Activated naive CD8-positive, alpha-beta T cell treated with anti-CD3 and anti-CD28 coated beads, Interleukin-2, amount 50 U/mL, for 24 hours (primary cell): ENCODE measurements at places on chromosomes 2 and 18.
A peak's percentile ranks its signal among the peaks of the same experiment; 100 is the strongest.

DNA sequence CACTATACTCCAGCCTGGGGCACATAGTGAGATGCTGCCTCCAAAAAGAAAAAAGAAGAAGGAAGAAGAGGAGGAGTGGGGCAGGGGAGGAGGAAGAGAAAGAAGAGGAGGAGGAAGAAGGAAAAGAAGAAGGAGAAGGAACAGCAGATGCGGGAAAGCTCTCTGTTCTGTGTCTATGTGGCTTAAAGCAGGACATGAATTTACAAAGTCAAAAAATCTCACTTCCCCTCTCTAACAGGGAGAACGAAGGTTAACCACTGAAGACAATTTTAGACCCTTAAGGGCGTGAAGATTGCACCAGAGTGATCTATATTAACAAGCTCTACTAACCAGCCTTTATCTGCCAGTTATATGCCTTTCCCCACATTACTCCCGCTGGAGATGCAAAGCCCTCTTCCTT, 258.9 kb downstream of the METTL4 start:
- DNase-seq: no peak

DNA sequence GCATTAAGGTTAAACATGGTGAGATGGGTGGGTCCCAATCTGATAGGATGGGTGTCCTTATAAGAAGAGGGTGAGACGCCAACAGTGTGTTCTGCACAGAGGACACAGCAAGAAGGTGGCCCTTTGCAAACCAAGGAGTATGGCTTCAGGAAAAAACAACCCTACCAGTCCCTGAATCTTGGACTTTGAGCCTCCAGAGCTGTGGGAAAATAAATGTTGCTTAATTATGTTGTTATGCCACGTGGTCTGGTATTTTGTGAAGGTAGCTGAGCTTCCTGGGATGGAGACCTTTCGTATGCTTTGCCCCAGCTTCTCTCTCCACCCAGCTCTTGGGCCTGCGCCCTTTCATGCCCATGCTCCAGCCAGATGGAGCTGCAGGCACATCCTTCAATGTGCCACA, 114.2 kb upstream of the EPC2 start:
- no peak for DNase-seq

GRCh38 chr2:222300726-222301052, 1.9 kb upstream of the PAX3 start:
- no peak for DNase-seq

DNA sequence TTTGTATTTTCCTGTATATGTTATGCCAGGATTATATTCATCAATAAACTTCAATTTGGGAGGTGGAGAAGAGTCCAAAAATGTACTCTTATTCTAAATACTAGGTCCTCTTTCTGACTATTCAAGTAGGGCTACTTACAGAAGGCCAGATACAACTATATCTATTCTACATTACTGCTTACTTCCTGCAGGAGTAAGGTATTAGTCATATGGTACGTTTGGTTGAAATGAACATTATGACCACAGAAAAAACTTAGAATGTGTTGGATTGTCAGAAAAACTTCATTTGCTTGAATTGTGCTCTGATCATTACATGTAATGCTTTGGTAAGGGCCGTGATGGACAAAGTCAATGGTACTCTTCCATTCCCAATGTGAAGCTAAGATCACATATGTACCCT, 35.0 kb downstream of the STAT4 start:
- DNase-seq: no peak

DNA sequence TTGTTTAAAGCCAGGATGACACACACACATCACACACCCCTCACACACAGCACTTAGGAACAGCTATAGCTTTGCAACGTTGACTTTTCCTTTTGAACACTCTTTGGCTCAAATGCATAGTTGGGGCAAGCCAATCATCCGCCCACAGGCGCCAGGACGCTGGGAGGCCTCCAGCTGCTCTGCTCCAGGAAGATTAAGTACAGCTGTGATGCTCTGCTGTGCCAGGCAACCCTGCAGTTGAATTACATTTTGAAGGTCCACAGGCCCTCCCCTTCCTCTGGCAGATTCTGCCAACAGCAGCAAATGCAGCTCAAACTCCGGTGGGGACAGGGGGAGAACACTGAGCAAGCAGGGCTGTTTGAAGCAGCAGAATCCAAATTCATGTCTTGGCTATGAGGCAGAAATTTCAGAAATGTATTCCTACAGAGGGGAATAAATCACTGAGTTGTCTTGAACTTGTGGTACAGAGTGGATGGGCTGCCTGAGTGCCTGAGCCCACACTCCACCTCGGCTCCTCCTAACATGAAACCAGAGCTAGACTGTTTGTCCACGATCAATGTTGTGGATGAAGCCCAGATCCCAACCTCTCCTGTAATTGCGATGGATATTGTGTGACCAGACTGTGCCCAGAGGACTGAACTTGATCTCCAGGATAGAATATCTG, 86.5 kb upstream of the PPP1CB start:
- DNase-seq: no peak

GRCh38 chr18:35463050-35463449, 34.7 kb downstream of the INO80C start:
- no peak for DNase-seq

- DNase-seq: no peak
Observed at GRCh38 chr2:185978634-185979407, 240.2 kb downstream of the FSIP2 start.

DNA sequence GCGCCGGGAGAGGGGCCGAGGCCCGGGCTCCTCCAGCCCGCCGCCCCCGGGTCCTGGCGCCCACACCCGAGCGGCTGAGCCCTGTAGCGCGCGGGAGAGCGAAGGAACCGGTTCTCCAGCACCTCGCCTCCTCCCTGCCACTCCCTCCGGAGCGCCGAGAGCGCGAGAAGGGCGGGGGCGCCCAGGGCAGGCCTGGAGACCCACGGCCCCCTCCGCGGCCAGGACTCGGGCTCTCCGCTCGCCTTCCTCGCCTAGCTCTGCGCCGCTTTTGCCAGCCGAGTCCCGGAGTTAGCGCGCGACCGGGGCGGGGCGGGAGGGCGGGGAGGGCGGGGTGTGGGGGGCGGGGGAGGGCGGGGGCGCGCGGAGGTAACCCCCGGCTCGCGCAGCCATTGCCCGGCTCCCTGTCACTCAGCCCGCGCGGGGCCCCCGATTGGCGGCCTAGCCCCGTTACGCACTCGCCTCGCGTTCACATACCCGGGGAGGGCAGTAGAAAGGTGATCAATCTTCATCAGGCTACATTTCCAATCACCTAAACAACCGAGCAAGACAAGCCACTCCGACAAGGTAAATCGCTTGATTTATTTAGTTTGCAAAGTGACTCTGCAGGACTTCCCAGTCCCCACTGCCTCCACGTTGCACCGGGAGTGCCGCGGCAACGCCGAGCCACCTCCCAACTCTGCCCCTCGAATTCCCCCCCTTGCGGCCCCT, at the start of gene OTX1:
Gene OTX1, plus strand, starts transcription at position 497 of the 708 bp plus-strand sequence. CDS start 2,161 bp downstream, outside the sequence.
- peak; percentile 65 for DNase-seq

GRCh38 chr2:95082477-95082876, 39.1 kb downstream of the MRPS5 start:
- DNase-seq: no peak

GRCh38 chr18:22167471-22168241, 1.7 kb upstream of the GATA6 start:
- no peak for DNase-seq

GRCh38 chr2:141513853-141514252, 617.0 kb downstream of the LRP1B start:
- DNase-seq: no peak

DNA sequence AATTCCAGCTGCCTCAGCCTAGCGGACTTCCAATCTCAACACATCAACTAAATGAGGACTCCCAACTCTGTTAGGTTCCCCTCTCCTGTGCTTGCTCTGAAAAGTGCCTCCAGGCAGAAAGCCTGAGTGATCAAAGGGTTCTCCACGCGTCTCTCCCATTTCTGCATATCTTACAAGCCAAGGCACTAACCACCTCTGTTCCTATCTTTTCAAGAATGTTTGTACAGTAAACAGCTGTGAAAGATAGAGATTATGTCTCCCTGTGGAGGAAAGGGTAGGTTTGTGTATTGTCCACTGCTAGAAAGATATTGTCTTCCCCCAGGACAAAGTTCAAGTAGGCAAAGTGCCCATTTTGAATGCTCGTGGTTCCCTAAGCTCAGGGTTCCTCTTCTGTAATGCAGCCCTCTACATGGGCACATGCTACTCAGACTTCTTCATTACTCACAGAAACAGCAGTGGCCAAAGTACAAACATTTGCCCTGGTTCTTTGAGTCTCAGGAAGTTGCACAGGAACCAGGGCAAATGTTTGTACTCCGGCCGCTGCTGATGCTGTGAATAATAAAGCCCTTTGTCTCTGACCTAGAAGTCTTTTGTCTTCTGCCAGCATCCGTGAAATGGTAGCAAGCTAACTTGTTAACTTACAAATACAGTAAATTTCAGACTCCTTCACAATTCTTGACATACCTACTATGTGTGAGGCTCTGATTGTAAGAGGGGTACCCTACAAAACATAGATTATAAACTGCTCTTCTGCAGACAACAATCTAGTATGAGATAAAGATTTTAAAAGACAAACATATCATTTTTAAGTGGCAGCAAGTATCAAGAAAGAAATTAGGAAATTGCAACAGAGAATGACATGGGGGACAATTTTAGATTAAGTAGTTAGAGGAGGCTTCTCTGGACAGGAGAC, 44.5 kb downstream of the PKDCC start:
- no peak for DNase-seq

GRCh38 chr2:221447310-221447709, 124.8 kb downstream of the EPHA4 start:
- DNase-seq: no peak

- DNase-seq: no peak
Observed at GRCh38 chr2:1791685-1792435, 47.5 kb upstream of the PXDN start.

DNA sequence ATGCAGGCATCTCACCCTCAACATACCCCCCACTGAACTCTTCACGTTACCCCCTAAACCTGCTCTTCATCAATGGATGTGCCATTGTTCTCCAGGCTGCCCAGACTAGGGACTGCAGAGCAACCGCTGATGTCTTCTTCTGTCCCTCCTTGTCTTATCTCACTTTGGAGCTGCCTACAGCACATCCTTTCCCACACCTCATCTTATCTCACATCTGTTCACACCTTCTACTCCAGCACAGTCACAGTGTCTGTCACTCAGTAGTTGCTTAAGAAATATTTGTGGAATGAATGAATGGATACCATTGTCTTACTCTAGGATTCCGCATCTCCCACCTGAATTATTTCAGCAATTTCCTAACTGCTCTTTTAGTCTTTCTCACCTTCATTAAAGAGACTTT, 144.5 kb downstream of the ANTXR1 start:
- no peak for DNase-seq

DNA sequence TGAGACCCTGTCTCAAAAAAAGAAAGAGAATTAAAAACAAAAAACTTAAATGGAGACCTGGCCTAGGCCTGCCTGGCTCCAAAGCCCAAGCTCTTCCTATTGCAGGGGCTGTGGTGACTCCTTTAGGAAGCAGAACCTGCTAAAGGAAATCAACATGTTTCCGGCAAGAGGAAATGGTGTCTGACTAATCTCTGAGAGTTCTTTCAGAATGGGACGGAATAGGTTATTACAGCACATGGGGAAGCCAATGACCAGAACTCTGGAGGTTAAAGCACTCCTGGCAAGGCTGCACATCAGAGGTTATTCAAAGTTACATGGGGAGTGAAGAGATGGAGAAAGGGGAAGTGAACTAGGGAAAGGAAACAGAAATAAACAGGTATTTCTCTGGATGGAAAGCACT, 21.4 kb downstream of the KIF3C start:
- DNase-seq: no peak

GRCh38 chr2:120766470-120767351, 31.0 kb downstream of the GLI2 start:
- no peak for DNase-seq

DNA sequence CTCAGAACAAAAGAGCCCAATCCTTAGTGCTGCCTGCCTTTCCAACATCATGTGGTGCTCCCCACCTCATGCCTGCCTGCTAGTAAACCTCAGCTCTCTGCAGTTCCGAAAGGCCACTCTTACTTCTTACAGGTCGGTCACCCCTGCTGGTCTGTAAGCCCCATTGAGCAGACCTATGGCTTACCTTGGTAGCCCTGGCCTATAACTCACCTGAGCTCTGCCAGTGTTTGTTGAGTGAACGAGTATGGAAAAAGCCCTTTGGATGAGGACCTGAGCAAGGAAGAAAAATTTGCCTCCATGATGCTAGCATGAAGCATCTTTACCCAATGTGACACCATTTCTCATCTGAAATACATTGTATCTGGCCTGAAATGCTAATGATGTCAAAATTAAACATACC, 83.3 kb downstream of the LIPG start:
- no peak for DNase-seq

DNA sequence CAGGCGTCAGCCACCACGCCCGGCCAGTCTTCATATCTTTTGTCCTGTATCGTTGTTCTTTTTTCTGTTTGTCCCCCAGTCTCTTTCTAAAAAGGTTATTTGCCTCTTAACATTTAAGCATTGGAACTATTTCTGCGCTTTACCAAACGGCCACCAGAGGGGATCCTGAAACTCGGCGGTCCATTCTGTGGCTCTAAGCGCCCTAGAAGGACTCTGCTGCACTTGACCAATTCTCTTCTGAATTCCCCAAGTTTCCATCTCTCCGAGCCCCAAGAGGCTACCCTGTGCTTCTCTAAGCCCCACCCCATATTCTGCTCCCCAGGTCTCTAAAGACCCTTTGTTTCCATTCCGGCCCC, 33.1 kb upstream of the REG3G start:
- DNase-seq: no peak

DNA sequence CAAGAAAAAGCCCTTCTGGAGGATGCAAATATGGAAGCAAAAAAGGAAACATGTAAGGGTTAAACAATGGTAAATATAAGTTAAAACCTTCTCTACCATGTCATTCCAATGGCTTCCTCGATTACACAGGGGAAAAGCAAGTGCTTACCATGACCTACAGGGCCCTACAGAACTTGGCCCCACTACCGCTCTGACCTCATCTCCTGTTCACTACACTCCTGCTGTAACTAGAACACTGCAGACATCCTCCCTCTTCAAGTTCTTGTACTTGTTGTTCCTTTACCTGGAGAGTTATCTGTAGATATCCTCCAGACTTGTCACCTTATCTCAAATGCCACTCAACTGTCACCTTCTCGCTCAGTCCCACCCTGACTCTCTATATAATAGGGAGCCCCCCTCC, 194.6 kb downstream of the L3MBTL4 start:
- DNase-seq: no peak

GRCh38 chr2:101011152-101011551, 9.1 kb downstream of the RPL31 start:
- DNase-seq: no peak

DNA sequence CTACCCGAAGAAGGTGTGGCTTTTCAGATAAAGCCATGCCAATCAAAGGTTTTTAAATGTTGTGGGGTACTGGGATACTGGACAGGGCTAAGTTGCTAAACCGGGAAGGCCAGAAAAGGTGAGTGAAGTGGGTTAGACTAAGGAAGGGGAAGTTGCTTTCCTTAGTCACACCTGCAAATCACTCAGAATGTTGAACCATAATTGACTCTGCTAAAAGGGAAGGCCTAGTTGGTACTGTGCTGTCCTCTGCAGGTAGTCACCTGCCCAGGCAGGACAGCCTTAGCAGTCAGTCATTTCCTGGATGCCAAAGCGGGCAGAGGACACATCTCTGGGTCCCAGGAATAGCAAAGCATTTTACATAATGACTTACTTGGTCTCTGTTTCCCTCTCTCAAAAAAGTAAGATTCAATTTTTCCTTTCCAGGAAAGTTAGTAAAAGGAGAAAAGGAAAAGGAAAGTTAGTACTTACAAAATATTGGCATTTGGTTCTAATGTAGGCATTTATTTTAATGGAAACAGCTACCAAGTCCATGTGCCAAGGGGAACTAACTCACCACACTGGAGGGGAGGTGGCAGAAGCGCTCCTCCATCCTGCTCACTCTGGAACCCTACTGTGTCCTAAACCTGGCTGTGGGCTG, 60.3 kb downstream of the RFTN2 start:
- no peak for DNase-seq
